AG04449 (cell line): ENCODE measurements at places on chromosomes 1 and 21.

- DNase-seq = no peak
These were observed 221.0 kb upstream of the CSF3R start for GRCh38 chr1:36703526-36704208.

GRCh38 chr21:36188081-36188681 lies 31.6 kb downstream of the DOP1B start:
- DNase-seq = no peak

GRCh38 chr1:50873458-50874187 lies 86.4 kb downstream of the FAF1 start:
- DNase-seq = no peak

DNA sequence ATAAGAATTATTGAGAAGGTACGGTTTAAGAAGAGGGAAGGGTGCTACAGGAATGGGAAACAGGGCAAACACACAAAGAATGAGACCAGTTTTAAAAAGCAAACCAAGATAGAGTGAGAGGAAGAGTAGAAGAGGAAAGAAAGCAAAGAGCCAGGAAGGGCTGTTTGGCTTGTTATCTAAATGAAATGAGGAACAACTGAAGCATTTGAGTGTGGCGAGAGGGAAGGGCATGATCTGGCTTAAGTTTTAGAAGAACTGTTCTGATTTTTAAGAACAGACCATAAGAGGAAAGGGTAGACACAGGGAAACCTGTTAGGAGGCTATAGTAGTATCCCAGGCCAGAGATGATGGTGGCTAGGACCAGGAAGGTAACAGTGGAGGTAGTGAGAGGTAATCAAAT lies 73.8 kb downstream of the TUT4 start:
- DNase-seq = no peak

- DNase-seq = no peak
These were observed 43.5 kb downstream of the PROX1 start for GRCh38 chr1:214031267-214031650.

GRCh38 chr1:17239420-17239819 lies 9.5 kb upstream of the PADI3 start:
- DNase-seq = peak; percentile 72

DNA sequence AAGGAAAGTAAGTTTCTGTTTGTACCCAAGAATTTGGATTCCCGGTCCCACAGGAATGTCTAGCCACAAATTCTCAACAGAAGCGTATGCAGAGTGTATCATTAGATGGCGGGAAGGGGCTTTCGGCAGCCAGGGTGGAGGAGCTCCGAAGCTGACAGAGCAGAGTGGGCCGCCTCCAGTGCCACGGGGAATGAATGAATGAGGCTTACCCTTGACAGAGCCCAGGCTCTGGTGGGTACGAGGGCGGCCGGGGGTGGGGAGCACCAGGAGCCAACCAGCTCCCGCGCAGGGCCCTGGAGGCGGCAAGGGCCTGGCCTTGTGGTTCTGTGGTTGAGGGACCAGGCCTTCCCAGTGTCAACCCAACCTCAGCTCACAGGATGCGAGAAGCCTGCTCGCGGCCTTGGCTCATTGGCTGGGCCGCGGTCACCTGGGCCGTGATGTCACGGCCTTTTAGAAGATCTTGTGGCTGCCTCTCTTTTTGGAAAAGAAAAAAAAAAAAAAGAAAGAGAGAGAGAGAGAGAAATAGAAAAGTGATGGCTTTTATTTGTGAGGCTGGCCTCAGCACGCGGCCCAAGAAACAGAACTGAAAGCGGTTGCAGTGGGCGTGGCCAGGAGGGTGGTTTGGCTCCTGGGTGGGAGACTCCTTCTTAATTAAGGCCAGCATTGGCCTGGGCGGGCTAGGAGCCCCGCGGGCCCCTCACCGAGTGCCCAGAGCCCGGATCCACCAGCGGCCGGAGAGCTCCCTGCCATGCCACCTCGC lies 34.9 kb upstream of the RUNX3 start:
- DNase-seq = peak; percentile 50

- DNase-seq = no peak
These were observed 44.7 kb downstream of the YARS1 start for GRCh38 chr1:32772281-32773017.

DNA sequence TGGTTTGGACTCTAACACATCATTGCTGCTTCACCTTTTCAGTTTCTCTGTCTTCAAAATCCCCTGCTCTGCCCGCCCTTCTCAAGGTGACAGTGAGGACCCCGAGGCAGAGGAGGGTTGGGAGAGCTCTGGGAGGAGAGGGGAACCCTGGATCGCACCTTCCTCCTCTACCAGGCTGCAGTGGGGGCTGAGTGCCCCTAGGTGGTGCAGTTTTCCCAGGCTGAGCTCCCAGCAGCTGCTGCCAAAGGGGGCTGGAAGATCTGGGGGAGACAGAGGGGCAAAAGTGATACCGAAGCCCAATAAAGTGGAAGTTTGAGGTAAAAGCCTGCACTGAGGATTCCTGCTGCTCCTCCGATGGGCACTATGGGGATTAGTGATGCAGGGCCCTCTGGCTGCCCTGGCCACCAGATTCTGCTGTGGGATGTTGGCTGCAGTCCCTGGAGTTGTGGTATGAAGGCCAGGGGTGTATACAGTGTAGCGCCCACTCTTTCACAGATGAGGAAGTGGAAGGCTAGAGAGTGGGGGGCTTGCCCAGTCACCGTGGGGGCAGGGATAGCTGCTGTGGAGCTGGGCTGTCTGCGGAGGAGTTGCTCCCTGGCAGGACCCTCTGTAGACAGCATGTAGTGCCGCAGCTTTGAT lies 40.7 kb upstream of the SCMH1 start:
- no peak for DNase-seq

DNA sequence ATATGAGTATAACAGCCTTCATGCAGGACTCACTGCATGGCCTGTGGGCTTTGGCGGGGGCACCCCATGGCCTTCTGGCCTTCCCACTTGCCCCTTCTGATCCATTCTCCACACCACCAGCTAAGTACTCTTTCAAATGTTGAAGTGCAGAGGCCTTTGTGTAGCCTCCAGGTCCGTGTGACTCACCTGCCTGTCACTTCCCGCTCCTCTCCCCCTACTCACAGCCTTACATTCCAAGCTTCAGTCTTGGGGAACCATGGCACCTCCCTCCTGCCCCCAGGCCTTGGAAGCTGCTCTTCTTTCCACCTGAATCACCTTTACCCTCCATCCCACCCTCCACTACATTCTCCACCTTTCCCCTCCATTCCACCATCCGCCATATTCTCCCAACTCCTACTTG lies 69.6 kb downstream of the PGM1 start:
- DNase-seq = no peak

DNA sequence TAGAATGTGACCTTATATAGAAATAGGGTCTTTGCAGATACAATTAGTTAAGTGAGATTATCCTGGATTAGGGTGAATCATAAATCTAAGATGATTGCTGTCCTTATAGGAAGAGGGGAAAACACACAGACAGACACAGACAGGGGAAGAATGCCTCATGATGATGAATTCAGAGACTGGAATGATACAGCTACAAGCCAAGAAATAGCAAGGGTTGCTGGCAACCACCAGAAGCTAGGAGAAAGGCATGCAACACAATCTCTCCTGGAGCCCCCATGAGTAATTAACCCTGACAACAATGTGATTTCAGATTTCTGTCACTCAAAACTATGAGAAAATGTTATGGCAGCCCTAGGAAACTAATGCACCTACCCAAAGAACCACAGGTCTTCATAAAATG lies 19.1 kb upstream of the PPIH start:
- no peak for DNase-seq

DNA sequence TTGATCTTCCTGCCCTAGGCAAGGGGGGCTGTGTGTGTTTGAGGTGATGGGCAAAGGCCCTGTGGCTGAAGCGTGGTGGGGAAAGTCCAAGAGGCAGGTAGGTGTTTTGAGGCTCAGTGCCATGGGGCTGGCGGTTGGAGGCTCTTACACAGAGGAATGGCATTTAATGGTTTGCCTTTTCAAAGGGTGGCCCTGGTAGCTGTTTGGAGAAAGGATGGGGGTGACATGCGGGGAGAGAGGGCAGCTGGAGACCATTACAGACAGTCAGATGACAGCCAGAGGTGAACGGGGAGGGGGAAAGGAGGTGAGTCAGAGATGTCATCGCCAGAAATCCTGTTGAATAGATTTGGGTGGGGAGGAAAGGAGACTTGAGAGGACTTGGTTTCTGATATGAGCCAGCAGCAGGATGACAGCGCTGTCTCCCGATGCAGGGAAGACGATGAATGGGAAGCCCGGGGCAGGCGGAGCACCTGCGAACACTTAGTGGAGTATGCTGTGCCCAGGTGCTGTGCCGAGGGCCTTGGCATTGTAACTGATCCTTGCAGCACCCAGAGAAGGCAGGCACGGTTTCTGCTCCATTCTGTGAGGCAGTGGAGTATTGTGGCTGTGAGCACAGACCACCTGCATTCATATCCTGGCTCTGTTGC lies 56.3 kb downstream of the MAN1C1 start:
- DNase-seq = no peak

GRCh38 chr21:18776936-18777335 lies 373.4 kb upstream of the TMPRSS15 start:
- DNase-seq = no peak

- DNase-seq = peak; percentile 82
These were observed at the start of gene SNRPE for GRCh38 chr1:203861379-203862184. Gene SNRPE, plus strand, starts transcription at chr1:203861599. Its CDS starts 61 bp downstream, at chr1:203861660.

DNA sequence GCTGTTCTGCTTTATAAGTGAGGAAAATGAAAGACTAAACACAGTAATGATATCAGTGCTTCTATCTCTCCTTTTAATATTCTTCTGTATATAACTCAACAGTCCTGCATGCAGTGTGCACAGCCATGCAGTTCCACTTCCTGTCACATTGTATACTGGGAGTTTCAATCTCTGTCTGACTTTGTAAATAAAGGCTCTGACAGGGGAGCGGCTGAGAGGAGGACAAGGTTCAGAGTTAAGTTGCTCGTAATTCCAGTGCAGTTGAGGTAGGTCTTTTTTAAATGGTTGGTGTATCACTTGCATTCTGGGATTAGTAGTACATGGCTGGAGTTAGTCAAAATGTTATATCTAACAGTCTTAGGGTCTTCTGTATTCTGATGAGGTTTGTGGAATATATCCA lies 264.5 kb downstream of the OLFM3 start:
- no peak for DNase-seq

GRCh38 chr1:19773485-19773884 lies 26.2 kb downstream of the TMCO4 start:
- DNase-seq = no peak

DNA sequence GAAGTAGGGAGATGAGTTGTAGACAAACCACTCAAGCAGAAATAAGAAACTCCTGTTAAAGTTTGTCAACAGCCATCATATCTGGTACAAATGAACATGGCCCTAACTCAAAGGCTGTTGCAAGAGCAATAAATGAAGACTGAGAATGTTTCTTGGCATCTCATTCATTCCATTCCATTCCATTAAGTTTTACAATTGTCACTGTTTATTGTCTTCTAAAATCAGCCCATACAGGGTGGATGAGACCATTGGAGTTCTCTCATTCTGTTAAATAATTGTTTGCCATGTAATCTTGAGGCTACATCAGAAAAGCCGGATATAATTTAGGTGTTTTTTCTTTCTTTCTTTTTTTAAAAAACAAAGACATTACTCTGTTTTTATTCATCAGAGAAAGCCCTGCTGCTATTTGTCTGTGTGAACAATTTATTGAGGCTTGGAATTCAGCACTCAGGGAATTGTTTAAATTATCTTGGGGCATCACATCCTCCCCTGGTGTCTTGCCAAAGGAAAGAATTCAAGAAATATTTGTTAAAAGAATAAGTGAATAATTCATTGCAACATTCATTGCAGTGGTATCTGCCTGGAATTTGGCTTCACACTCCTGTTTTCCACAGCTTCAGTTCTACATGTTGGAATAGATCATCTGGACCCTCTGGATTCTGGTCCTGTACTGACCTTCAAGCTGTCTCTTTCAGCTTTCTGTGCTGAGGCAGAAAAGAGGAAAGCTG lies 604.5 kb downstream of the PLPP3 start:
- DNase-seq = peak; percentile 46

DNA sequence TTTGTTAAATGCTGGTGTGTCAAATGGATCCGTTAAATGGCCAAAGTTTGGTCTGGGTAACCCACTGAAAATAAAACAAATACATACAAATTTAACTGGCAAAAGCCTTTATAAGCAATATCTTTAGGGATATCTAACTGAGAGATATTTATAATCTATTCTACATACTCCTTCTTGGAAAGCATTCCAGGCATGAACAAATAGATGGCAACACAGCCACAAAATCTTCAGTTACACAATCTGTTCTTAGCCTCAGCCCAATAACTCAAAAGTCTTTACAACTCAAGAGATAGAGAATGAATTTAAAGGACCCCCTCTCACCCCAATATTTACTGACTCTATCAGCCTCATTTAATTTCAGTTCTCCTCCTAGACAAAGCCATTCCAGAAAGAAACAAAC lies 58.7 kb downstream of the NRDC start:
- peak; percentile 3 for DNase-seq

DNA sequence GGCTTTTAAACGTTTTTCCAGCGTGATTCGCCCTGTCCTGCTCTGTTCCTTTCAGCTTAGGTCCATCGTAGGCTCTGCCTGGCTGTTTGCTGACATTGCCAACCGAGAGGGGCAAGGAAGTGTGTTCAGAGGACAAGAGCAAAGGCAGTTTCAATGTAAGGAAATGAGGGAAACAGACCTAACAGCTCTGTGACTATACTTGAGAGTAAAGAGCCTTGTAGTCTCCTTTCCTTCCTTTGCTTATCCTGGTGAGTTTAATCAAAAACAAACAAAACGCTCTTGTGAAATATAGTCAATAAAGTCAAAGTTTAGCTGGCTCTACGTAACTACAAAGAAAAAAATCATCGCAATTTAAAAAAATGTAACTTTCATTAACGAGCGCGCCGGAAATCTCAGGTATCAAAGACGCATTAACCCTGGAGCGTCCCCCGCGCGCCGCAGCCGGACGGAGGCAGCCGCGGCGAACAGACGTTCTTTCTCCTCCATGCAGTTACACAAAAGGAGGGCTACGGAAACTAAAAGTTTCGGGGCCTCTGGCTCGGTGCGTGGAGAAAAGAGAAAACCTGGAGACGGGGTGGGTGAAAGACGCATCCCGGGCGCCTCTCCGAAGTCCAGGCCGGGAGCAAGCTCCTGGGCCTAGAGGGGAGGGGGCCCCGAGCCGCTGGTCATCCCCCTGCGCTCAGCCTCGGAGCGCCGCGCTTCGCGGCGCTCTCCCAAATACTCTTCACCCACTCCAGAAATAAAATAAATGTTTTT lies 617 bp upstream of the ADGRL2 start:
- DNase-seq = no peak

- no peak for DNase-seq
These were observed 6.2 kb downstream of the ZNF691 start for GRCh38 chr1:42852608-42852980.

DNA sequence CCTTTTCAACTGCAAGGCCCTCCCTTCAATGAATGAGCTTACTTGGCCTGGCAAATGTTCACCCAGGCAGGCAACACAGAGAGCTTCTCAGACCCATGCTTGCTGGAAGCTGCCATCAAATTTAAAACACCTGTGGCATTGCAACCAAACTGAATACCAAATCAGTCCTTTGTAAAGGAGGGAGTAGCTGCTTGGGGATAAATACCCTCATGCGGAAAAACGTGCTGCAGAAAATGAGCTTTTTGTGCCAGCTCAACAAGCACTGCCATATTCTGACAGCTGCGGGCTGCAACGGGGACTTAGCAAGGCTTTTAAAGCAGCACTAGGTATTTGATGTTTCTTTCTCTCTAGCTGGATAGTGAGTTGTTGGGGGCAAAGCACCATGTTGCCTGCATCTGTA lies 119.7 kb downstream of the PLPPR4 start:
- DNase-seq = no peak
